ENCODE measurements at places on chromosomes 5 and 9.

DNA sequence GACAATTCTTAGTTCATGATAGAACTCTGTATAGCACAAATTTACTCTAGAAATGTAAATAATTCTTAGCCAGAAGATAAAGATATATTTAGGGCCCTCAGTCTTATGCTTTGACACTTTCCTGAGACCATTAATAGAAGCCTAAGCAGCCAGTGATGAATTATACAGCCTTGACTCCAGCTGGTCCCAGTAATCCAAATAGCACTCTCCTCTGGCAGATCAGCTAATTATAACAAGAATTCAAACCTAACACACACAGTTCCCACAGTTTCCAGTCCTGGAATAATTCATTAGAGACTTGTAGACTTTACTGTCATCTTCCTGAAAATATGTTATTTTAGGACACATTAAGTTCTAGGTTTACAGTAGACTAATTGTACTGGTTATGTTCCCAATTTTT, 50.4 kb downstream of the SHOC1 start:
- DNase-seq: no peak

DNA sequence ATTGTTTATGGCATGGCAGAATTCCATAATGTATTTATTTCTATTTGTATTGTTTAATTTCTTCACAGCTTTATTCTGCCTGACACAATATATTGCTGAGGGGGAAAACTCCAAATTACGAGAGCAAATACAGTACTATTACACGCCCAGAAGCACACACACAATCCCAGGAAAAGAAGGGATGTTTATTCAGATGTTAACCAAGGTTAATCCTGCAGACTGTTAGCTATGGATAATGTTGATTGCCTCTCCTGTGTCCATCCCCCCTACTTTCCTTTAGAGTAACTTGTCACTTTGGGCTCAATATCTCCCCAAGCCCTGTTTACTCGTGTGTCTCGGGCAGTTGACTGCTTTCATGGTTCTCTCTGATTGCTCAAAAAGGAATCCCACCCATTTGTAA, 84.2 kb upstream of the ERCC6L2 start:
- DNase-seq: no peak

GRCh38 chr5:127313847-127314473, 23.4 kb downstream of the MEGF10 start:
- DNase-seq: peak; percentile 67

DNA sequence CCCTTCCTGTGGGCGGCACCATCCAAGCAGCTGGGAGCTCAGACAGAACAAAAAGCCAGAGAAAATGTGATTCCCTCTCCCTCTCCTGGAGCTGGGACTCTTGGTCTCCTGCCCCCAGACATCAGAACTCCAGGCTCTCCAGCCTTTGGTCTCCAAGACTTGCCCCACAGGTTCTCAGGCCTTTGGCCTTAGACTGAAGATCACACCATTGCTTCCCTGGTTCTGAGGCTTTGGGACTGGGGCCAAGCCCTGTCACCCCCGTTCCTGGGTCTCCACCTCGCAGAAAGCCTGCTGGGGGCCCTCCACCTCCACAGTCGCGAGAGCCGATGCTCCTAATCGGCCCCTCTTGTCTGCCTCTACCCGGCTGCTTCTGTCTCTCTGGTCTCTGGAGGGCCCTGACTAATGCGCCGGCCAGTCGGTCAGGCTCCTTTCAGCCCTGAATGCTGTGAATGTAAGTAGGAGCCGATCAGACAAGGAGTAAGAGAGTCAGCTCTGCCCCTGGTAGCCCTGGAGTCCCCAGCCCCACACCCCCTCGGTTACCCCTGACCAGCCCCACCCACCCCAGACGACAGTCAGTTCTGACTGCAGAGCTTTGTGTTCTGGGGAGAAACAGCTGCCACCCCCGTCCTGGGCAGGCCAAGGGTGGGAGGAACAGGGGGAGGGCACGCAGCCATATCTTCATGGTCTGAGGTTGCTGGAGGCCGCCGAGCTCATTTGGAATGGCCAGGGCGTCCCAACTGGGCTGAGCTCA, 57.5 kb downstream of the VAV2 start:
- no peak for DNase-seq

DNA sequence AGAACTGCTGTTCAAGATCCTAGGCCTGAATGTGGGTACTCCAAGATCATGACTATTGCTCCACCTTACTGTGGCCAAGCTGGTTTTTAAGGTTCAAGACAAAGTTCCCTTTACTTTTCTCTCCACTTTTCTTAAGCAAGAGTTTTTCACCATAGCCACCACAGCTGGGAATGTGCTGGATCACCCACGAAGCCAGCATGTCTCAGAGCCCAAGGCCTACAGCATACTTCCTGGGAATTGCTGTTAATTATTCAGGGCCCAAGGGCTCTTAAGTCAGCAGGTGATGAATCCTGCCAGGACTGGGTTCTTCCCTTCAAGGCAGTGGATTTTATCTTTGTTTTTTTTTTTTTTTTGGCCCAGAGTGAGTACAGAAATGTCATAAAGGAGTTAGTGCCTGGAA, 149.4 kb upstream of the TUSC1 start:
- no peak for DNase-seq

- DNase-seq: no peak
Measured at GRCh38 chr5:140318792-140319191, 15.9 kb upstream of the PFDN1 start.

- DNase-seq: no peak
Measured at GRCh38 chr9:18459962-18460584, 13.9 kb upstream of the ADAMTSL1 start.

- DNase-seq: no peak
Measured at GRCh38 chr9:107080130-107080529, 202.9 kb upstream of the RAD23B start.

DNA sequence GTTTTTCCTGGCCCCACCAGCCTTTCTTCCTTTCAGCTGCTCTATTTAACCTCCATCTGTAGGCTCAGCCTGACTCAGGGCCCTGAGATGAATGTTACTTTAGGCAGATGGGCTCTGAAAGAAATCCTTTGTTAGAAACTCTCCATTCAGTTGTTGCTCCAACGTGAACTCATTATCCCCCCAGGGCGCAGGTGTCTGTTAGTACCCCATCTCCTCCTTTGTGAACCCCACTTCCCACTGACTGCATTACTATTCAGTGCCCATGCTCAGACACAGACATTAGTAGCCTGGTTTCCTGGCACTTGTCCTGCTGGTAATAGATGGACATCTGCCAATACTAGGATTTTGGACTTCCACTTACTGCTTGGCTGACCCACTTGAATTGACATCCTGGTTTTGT, 1271.6 kb downstream of the PTPRD start:
- DNase-seq: no peak

DNA sequence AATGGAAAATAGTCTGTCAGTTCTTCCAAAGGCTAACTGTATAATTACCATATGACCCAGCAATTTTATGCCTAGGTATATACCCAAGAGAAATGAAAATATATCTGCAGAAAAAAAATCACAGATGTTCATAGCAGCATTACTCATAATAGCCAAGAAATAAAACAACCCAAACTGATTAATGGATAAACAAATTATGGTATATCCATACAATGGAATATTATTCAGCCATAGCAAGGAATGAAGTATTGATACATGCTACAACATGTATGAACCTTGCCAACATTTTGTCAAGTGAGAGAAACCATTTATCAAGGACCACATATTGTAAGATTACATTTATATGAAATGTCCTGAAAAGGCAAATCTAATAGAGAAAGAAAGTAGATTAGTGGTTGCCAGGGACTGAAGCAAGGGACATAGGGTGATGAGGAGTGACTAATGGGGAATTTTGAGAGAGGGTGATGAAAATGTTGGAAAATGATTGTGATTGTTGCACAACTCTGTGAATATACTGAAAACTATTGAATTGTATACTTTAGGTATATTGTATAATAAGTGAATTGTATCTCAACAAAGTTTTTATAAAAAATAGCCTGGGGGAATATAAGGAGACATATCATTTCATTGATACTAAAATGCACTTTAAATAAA, 114.4 kb downstream of the PBX3 start:
- DNase-seq: no peak

- DNase-seq: no peak
Measured at GRCh38 chr5:167752936-167753335, 538.5 kb upstream of the WWC1 start.

Measured in activated T-cell treated with anti-CD3 and anti-CD28 coated beads, Interleukin-2, amount 50 U/mL, for 1 hour (primary cell).